ENCODE measurements at places on chromosomes 7 and 10. TPM values are rescaled to one million over a fixed set of nuclear protein-coding genes. Genes with fewer than 3 reads are reported as not detected.

The FIGNL1 gene
- total RNA-seq = 13.1 TPM

The CYP3A4 gene
- total RNA-seq = 0.59 TPM

The MAT1A gene
- 0.29 TPM for total RNA-seq

The CRHR2 gene
- 0.15 TPM for total RNA-seq

The PSPH gene
- 14.4 TPM for total RNA-seq

The GSTO2 gene
- total RNA-seq = 22.5 TPM

DNA sequence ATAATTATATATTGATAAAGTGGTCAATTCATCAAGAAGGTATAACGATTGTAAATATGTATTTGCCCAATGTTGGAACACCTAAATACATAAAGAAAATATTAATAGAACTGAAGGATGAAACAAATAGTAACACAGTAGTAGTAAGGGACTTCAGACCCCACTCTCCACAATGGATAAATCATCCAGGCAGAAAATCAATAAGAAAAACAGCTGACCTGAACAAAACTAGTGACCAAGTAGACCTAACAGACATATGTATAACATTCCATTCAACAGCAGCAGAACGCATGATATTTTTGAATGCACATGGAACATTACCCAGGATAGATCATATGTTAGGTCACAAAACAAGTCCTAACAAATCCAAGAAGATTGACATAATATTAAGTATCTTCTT, 286.1 kb upstream of the BMPER start:
- no peaks in the 10 kb centered on the region for H3K27me3 ChIP-seq
- H3K27ac ChIP-seq = no peak overlapping the region
- no peaks in the 10 kb centered on the region for H3K36me3 ChIP-seq

GRCh38 chr10:22491931-22492615, 146.8 kb downstream of the SPAG6 start:
- DNase-seq = no peak
- H3K36me3 ChIP-seq = no peaks in the 10 kb centered on the region
- H3K4me3 ChIP-seq = no peak overlapping the region
- H3K27ac ChIP-seq = no peak overlapping the region
- H3K4me1 ChIP-seq = no peaks in the 10 kb centered on the region

DNA sequence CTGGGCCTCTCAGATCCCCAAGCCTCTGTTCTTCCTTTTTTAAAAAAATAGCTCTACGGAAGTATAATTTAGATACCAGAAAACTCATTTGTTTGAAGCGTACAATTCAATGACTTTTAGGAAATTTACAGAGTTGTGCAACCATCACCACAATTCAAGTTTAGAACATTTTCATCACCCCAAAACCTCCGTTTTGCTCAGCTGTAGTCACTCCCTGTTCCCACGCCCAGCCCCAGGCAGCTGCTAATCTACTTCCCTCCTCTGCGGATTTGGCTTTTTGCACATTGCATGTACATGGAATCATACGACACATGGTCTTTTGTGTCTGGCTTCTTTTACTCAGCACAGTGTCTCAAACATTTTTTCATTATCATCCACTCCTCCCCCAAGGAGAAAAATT, 229.2 kb downstream of the TCF7L2 start:
- no peak for DNase-seq
- H3K27me3 ChIP-seq = no peaks in the 10 kb centered on the region
- H3K4me1 ChIP-seq = no peaks in the 10 kb centered on the region

- H3K4me3 ChIP-seq = no peak overlapping the region
- H3K27me3 ChIP-seq = no peaks in the 10 kb centered on the region
- H3K36me3 ChIP-seq = no peaks in the 10 kb centered on the region
- no peak overlapping the region for H3K27ac ChIP-seq
- no peak for DNase-seq
- no peaks in the 10 kb centered on the region for H3K4me1 ChIP-seq
Observed at GRCh38 chr10:61828034-61828433, 73.5 kb upstream of the ARID5B start.

- H3K36me3 ChIP-seq = no peaks in the 10 kb centered on the region
- H3K27me3 ChIP-seq = no peaks in the 10 kb centered on the region
- no peak overlapping the region for H3K27ac ChIP-seq
- DNase-seq = no peak
- no peak overlapping the region for H3K4me3 ChIP-seq
Observed at GRCh38 chr10:83023662-83024061, 1115.6 kb upstream of the GHITM start.

DNA sequence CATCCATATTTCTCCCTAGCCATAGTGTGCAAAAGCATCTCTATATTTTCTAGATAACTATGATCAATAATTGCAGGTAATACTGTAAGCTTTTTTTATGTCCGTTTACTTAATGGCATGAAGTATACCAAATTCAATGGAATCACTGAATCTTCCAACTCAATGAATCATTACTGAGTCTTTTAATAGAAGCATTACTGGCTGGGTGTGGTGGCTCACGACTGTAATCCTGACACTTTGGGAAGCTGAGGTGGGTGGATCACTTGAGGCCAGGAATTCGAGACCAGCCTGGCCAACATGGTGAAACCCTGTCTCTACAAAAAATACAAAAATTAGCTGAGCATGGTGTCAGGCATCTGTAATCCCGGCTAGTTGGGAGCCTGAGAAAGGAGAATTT, 372.5 kb downstream of the BMPER start:
- no peak overlapping the region for H3K27ac ChIP-seq
- no peak for DNase-seq
- no peaks in the 10 kb centered on the region for H3K4me1 ChIP-seq
- H3K4me3 ChIP-seq = no peak overlapping the region
- no peaks in the 10 kb centered on the region for H3K36me3 ChIP-seq

DNA sequence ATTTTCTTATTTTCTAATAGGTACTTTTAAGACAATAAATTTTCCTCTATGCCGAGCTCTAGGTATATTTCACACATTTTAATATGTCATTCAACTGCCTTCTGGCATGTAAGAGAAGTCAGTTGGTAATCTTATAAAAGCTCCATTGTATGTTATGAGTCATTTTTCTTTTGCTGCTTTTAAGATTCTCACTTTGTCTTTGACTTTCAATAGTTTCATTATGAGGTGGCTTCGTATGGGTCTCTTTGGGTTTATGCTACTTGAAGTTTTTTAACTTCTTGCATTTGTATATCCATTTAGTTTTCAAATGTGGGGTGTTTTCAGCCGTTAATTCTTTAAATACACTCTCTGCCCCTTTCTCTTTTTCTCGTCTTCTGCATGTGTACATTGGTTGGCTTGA, 80.5 kb downstream of the ABCA13 start:
- no peaks in the 10 kb centered on the region for H3K27me3 ChIP-seq
- DNase-seq = no peak
- H3K27ac ChIP-seq = no peak overlapping the region
- no peak overlapping the region for H3K4me3 ChIP-seq
- H3K4me1 ChIP-seq = no peaks in the 10 kb centered on the region
- H3K36me3 ChIP-seq = no peaks in the 10 kb centered on the region

GRCh38 chr10:17588420-17588819, 28.8 kb downstream of the HACD1 start:
- no peak overlapping the region for H3K27ac ChIP-seq
- no peak overlapping the region for H3K4me3 ChIP-seq
- H3K27me3 ChIP-seq = no peaks in the 10 kb centered on the region
- no peaks in the 10 kb centered on the region for H3K4me1 ChIP-seq
- no peaks in the 10 kb centered on the region for H3K36me3 ChIP-seq

GRCh38 chr7:99642027-99642426, 25.3 kb downstream of the ZSCAN25 start:
- no peaks in the 10 kb centered on the region for H3K36me3 ChIP-seq
- DNase-seq = no peak
- H3K4me1 ChIP-seq = no peaks in the 10 kb centered on the region
- H3K27ac ChIP-seq = no peak overlapping the region
- no peaks in the 10 kb centered on the region for H3K27me3 ChIP-seq

DNA sequence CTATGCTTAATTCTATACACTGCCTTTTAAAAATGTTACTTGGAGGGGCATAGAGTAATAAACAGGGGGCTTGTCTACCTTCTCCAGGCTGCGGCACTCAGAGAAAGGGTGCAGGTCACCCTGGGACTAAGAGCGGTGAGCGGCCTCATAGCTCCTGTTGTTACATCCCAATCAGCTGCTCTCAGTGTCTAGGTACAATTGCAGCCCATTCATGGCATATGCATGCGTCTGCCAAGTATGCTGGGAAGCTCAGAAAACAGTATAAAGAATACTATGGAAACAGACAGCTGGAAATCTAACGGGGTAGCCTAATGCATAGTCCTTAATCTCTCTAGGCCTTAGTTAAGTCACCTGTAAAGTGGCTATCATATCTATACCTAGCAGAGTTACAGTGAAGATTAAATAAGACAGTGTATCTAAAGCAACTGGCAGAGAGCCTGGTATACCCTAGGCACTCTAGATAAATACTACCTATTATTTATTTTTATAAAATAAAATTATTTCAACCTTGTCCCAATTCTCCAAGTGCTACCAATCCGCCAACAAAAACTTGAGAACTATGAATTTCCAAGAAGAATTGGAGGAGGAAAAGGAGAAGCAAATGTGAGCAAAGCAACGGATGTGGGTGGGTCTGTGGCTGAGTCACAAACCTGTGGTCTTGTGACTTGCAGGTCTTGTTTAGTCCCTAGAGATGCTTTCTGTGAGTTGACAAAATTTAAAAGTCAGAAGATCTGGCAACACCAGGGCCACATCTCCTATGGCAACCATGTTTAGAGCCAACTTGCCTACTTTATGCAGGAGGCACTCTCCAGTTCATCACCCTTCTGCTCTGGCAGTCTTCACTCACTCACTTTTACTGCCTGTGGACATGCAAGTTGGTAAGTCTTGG, 183.0 kb downstream of the RAPGEF5 start:
- no peak for DNase-seq
- no peak overlapping the region for H3K4me3 ChIP-seq
- no peaks in the 10 kb centered on the region for H3K27me3 ChIP-seq
- H3K4me1 ChIP-seq = no peaks in the 10 kb centered on the region
- no peaks in the 10 kb centered on the region for H3K36me3 ChIP-seq

- no peak for DNase-seq
- peak overlapping the region; percentile 100 for H3K27ac ChIP-seq
- H3K36me3 ChIP-seq = no peaks in the 10 kb centered on the region
- H3K27me3 ChIP-seq = no peaks in the 10 kb centered on the region
- H3K4me1 ChIP-seq = no peaks in the 10 kb centered on the region
- H3K4me3 ChIP-seq = peak overlapping the region; percentile 54
Observed at GRCh38 chr7:27113991-27114769, 11.7 kb upstream of the HOXA2 start.

- no peaks in the 10 kb centered on the region for H3K36me3 ChIP-seq
- peak; percentile 73 for DNase-seq
- H3K4me3 ChIP-seq = no peak overlapping the region
- H3K27me3 ChIP-seq = no peaks in the 10 kb centered on the region
- H3K27ac ChIP-seq = peak overlapping the region; percentile 84
Observed at GRCh38 chr7:511476-512145, 8.0 kb downstream of the PDGFA start.

- no peak overlapping the region for H3K4me3 ChIP-seq
- no peaks in the 10 kb centered on the region for H3K36me3 ChIP-seq
- no peak for DNase-seq
- H3K27me3 ChIP-seq = no peaks in the 10 kb centered on the region
- H3K4me1 ChIP-seq = no peaks in the 10 kb centered on the region
- no peak overlapping the region for H3K27ac ChIP-seq
Observed at GRCh38 chr7:38452681-38453108, 178.5 kb downstream of the AMPH start.

DNA sequence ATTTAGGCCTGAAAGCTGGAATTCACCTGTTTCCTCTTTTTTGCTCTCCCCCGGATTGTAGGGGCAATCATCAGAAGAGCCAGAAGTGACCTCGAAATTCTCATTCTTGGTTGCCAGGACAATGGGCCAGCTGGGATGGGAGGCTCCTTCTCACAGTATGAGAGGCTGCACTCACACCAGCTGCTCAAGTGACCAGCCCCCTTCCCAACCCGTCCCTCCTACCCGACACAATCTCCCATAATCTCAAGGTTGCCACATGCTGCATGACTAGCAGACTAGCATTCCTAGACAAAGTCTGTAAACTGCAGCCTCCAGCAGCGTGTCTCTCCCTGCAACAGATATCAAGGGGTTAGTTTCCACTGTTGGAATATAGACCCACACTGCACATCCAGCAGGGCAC, 110.3 kb downstream of the C1GALT1 start:
- no peaks in the 10 kb centered on the region for H3K27me3 ChIP-seq
- no peaks in the 10 kb centered on the region for H3K36me3 ChIP-seq
- no peaks in the 10 kb centered on the region for H3K4me1 ChIP-seq
- H3K27ac ChIP-seq = no peak overlapping the region
- H3K4me3 ChIP-seq = no peak overlapping the region

DNA sequence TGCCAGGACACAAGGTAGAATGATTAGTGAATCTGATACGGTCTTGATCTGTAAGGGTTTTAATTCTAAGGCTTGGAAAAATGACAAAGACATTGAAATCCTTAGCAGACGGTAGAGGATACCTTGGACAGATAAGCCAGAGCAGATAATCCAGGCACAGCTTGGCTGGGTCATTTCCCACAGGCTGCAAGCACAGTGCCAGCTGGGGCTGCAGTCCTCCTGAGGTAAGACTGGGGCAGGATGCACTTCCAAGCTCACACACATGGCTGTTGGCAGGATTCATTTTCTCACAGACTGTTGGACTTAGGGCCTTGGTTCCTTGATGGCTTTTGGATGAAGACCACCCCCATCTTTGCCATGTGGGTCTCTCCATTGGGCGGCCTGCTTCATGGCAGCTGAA, 63.2 kb upstream of the BMPER start:
- H3K27me3 ChIP-seq = no peaks in the 10 kb centered on the region
- H3K27ac ChIP-seq = no peak overlapping the region
- H3K4me3 ChIP-seq = no peak overlapping the region
- DNase-seq = no peak
- H3K4me1 ChIP-seq = no peaks in the 10 kb centered on the region

DNA sequence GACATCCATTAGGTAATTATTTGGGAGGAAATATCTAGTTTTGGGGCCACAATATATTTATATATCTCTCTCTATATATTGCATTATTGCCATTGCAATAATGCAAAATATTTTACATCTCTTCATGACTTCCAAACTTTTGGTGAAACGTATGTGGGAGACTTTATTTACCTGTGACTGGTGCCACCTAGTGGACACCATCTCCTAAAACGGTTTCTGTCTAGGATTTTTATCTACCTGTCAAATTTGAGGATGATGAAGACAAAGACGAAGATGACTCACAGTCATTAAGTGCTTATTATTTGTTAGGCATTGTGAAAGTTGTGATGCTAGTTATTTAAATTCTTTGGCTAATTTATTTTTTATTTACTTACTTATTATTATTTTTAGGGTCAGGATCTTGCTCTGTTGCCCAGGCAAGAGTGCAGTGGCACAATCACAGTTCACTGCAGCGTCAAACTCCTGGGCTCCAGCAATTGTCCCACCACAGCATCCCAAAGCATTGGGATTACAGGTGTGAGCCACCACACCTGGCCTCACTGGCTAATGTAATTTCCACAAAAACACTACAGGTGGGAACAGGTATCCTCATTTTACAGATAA, 18.7 kb upstream of the CBLL1 start:
- no peak overlapping the region for H3K4me3 ChIP-seq
- no peak for DNase-seq
- no peaks in the 10 kb centered on the region for H3K4me1 ChIP-seq
- H3K27ac ChIP-seq = no peak overlapping the region
- no peaks in the 10 kb centered on the region for H3K36me3 ChIP-seq

- H3K27ac ChIP-seq = no peak overlapping the region
- H3K4me1 ChIP-seq = no peaks in the 10 kb centered on the region
- H3K27me3 ChIP-seq = no peaks in the 10 kb centered on the region
- H3K4me3 ChIP-seq = no peak overlapping the region
- DNase-seq = no peak
Observed at GRCh38 chr7:33781167-33781566, 124.2 kb upstream of the BMPER start.

All from breast epithelium (tissue), 4 donors.